Suprapubic skin (tissue), 4 donors: ENCODE measurements at places on chromosomes 12 and 14.
A peak's percentile ranks its signal among the peaks of the same experiment; 100 is the strongest.

DNA sequence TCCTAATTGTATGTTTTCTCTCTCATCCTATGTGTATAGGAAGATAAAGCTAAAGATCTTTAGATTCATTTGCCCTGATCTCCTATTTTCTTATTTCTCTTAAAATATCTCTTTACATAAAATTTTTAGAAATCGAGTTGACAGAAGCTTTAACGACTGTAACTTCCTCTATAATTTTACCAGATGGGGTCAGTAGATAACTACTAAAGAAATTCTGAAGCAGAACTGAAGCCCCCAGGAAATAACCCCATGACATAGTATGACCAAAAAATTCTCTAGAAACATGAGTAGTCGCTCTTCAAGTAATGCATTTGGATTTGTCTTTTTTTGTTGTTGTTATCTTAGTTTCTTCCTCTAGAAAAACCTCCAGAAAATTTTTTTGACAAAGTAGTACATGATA lies 288.0 kb downstream of the ERC1 start:
- H3K27ac ChIP-seq, result no peak overlapping the region
- no peaks in the 10 kb centered on the region for H3K27me3 ChIP-seq
- peaks cover 10% of the 10 kb centered on the region for H3K4me1 ChIP-seq
- H3K36me3 ChIP-seq, result no peaks in the 10 kb centered on the region
- no peak overlapping the region for H3K4me3 ChIP-seq
- no peak for DNase-seq

DNA sequence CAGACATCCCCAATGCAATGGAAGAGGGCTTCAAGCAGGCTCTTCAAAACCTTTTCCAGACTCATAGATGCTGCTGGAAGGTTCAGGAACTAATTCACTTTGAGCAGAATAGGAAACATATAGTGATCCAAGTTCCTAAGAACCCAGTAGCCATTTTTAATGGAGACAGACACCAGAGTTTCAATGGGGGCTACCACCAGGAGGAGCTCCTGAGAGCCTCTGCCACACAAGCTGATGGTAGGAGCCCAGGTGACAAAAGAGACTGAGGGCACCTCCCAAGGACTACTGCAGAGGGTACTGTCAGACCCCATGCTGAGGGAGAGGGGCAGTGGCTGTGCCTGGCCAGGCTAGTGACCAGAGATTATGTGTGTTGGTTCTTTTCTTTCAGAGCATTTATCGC lies 45.9 kb downstream of the IFNG start:
- no peaks in the 10 kb centered on the region for H3K36me3 ChIP-seq
- no peaks in the 10 kb centered on the region for H3K4me1 ChIP-seq
- H3K4me3 ChIP-seq, result no peak overlapping the region
- H3K27ac ChIP-seq, result no peak overlapping the region
- H3K27me3 ChIP-seq, result no peaks in the 10 kb centered on the region

DNA sequence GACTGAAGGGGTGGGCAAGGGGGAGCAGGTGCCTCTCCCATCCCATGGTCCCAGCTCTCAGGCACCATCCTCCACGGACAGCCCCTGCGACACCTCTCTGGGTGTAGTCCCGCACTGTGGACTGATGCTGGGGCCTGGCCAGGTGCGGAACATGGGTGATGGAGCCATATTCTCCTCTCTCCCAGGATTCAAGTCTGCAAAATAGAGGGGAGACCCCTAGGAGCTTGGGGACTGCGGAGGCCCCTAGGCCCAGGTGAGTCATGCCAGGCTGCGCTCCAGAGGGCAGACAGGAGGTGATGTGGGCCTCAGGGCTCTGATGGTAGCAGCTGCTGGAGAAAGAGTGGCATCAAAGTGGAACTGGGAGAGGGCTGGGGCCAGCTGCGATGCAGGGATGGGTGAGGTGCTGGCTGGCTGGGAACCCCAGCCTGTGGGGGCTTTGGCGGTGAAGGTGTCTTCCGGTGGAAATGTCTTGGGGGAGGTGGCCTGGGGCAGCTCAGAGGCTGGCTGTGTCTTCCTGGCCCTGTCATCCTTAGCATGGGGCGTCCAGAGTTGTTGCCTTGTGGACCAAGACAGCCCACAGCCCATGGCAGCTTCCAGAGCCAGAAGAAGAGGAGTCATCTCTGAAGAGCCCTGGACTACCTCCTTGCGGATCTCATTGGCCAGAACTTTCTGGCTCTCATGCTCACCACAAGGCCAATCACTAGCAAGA lies 149.1 kb downstream of the KIF26A start:
- H3K36me3 ChIP-seq, result no peaks in the 10 kb centered on the region
- peak; percentile 30 for DNase-seq
- H3K27ac ChIP-seq, result no peak overlapping the region
- H3K27me3 ChIP-seq, result peaks cover 33% of the 10 kb centered on the region

DNA sequence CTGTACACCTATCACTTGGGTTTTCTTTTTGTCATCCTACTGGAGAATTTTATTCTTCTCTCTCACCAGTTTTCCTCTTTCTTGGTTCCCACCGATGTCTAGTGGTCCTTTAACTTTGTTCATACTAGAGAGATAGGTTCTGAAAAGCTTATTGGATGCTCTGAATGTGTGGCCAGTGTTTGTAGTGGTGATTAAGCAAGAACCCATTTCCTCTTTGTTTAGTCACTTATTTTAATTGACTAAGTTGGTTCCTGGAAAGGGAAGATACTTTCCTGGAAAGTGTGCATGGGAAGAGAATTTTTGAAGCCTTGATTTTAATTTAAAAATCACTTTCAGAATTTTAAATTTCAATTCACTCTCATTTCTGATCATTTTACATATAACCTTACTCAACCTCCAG lies 127.2 kb downstream of the OTOGL start:
- H3K4me3 ChIP-seq, result no peak overlapping the region
- H3K4me1 ChIP-seq, result no peaks in the 10 kb centered on the region
- H3K27ac ChIP-seq, result no peak overlapping the region
- H3K27me3 ChIP-seq, result no peaks in the 10 kb centered on the region

GRCh38 chr14:93075891-93076290 lies 39.8 kb downstream of the ITPK1 start:
- H3K4me3 ChIP-seq, result no peak overlapping the region
- H3K27me3 ChIP-seq, result no peaks in the 10 kb centered on the region

- no peak overlapping the region for H3K4me3 ChIP-seq
- H3K27me3 ChIP-seq, result no peaks in the 10 kb centered on the region
- DNase-seq, result no peak
- H3K27ac ChIP-seq, result no peak overlapping the region
Measured at GRCh38 chr12:84572196-84572595, 340.4 kb downstream of the SLC6A15 start.

DNA sequence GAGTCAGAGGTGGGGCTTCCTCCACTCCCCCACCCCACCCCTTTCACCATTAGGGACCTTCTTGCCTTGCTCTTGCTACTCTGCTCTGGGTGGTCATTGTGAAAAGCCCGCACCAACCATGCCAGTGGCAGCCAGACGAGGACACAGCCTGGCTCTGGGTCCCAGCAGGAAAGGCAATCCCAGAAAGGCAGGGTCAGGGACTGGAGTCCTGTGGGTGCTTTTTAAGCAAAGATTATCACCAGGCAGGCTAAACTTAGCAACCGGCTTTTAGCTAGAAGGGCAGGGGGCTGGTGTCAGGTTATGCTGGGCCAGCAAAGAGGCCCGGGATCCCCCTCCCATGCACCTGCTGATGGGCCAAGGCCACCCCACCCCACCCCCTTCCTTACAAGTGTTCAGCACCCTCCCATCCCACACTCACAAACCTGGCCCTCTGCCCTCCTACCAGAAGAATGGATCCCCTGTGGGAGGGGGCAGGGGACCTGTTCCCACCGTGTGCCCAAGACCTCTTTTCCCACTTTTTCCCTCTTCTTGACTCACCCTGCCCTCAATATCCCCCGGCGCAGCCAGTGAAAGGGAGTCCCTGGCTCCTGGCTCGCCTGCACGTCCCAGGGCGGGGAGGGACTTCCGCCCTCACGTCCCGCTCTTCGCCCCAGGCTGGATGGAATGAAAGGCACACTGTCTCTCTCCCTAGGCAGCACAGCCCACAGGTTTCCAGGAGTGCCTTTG lies 1.2 kb upstream of the GAPDH start:
- peak overlapping the region; percentile 96 for H3K4me3 ChIP-seq
- H3K36me3 ChIP-seq, result peaks cover 58% of the 10 kb centered on the region
- DNase-seq, result peak; percentile 85

- H3K4me3 ChIP-seq, result peak overlapping the region; percentile 71
- H3K4me1 ChIP-seq, result peaks cover 18% of the 10 kb centered on the region
Measured at GRCh38 chr12:94458877-94459727, 565 bp downstream of the CEP83 start.

DNA sequence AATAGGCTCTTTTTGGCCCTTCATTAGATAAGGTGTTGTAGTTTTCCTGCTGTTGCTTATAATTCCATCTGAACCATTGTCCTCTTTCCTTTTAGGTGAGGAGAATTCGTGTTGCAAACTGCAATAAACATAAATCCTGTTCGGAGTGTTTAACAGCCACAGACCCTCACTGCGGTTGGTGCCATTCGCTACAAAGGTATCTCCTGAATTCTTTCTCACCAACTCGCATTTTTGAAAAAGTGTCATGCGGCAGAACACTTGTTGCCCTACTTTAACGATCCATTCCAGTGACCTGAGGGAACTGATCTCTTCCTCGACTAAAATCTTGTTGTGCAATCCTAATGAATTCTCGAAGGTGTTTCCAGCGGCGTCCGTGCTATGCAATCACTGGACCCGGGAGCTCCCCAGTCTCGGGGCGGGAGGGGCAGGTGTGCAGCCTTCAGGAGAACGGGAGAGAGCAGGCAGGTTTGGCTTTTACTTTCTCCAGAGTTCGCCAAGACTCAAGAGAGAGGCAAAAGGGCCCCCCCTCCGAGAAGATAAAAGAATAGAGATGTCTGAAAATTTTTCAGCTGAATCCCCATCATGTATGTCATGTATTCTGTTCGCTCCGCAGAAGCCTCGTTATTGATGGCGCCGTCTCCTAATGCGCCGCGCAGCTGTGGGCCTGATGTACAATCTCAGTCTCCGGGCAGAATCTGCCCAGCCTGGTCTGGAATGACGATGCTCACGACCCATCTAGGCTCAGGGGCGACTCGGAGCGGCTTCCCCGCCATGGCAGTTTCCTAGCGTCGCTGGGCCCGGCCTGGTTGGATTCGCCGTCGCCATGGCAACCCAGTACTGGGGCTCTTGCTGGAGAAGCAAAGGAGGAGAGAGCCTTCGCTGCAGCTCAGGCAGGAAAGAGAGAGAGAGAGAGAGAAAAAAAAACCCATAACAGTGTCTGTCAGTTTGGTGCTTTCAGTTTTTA lies 38.2 kb downstream of the PLXNC1 start:
- H3K36me3 ChIP-seq, result no peaks in the 10 kb centered on the region
- peaks cover 5% of the 10 kb centered on the region for H3K4me1 ChIP-seq
- H3K27me3 ChIP-seq, result peaks cover 5% of the 10 kb centered on the region
- H3K27ac ChIP-seq, result no peak overlapping the region
- DNase-seq, result no peak
- peak overlapping the region; percentile 23 for H3K4me3 ChIP-seq
